Hematopoietic multipotent progenitor cell (in vitro differentiated cells): ENCODE measurements at places on chromosomes 16 and 17.
A peak's percentile ranks its signal among the peaks of the same experiment; 100 is the strongest.

DNA sequence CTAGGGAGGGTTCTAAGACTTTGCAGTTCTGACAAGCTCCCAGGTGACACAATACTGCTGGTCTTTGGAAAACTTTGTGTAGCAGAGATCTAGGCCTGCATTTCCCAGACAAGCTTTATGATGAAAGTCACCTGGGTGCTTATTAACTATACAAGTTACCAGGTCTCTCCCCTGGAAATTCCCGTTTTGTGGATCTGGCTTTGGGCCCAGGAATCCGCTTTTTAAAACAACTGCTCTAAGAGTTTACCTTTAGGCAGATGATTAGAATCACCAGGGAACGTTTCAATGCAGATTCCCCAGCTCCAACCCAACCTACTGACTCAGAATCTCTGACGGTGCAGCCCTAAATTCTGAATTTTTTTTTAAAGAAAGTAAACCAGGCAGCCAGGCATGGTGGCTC, 36.3 kb downstream of the MYH3 start:
- no peak for DNase-seq

GRCh38 chr16:89097392-89097772, 3.7 kb downstream of the ACSF3 start:
- no peak for DNase-seq

DNA sequence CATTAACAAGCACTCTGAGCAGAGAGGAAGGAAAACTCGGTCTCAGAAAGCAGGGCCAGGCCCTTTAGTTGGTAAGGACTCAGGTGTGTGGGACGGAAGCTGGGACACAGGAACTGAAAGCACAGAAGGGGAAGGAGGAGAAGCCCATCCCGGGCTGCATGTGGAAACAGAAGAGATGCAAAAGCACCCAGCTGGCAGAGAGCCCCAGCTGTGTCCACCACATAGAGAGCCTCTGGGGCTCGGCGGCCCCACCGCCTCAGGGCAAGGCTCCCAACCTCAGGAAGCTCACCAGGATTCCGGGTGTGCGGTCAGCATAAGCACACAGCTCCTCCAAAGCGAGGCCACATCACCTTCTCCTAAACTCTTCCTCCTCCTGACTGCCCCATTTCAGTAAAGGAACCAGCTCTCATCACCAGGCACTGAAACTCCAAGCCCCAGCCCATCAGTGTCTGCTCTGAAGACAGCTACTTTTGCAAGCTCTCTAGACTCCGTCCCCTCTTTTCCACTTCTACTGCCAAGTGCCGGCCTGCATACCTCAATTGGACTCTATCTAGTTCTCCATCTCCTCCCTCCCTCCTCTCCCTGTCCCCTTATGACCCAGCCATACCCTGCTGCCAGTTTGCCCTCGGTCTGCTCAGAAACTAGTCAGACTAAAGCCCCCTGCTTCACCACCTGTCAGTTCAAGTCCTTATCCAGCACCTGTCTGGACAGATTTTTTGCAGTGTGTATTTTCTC, 6.0 kb downstream of the ST3GAL2 start:
- DNase-seq: no peak

GRCh38 chr17:60315650-60316049, 76.3 kb downstream of the USP32 start:
- no peak for DNase-seq

- DNase-seq: no peak
Measured at GRCh38 chr16:988471-989353, 7.1 kb downstream of the SOX8 start.

DNA sequence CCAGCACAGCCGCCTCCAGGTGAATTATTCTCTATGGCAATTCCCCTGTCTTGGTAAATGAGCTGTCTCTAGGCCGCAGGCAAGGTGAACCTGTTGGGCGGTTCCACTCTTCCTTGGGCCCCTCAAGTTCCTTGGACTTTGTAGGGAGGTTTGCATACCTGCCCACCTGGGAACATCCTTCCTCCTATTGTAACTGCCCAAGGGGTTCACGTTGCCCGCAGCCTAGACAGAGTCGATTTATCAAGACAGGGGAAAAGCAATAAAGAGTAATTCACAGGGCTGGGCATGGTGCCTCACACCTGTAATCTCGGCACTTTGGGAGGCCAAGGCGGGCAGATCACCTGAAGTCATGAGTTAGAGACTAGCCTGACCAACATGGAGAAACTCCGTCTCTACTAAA, 122.5 kb downstream of the KCNJ18 start:
- DNase-seq: no peak

DNA sequence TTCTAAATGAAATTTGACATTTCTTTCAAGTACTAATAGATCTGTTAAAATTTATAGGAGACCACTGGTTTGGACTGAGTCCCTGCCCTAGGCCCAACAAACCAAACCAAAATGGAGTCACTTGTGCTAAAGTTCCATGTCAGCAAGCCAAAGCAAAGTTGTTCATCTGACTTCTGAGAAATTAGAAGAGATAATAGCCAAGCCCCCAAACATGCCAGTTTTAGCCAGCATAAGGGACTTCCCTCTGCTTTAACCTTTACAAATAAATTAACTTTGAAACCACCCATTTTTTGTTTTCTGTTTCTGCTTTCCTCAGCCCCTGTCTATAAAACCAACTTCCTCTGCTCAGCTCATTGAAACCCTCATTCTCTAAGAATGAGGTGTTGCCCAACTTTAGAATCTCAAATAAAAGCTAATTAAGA, 18.9 kb downstream of the CDR2 start:
- DNase-seq: no peak

- peak; percentile 32 for DNase-seq
Measured at GRCh38 chr17:20944014-20944865, 98.6 kb downstream of the USP22 start.

DNA sequence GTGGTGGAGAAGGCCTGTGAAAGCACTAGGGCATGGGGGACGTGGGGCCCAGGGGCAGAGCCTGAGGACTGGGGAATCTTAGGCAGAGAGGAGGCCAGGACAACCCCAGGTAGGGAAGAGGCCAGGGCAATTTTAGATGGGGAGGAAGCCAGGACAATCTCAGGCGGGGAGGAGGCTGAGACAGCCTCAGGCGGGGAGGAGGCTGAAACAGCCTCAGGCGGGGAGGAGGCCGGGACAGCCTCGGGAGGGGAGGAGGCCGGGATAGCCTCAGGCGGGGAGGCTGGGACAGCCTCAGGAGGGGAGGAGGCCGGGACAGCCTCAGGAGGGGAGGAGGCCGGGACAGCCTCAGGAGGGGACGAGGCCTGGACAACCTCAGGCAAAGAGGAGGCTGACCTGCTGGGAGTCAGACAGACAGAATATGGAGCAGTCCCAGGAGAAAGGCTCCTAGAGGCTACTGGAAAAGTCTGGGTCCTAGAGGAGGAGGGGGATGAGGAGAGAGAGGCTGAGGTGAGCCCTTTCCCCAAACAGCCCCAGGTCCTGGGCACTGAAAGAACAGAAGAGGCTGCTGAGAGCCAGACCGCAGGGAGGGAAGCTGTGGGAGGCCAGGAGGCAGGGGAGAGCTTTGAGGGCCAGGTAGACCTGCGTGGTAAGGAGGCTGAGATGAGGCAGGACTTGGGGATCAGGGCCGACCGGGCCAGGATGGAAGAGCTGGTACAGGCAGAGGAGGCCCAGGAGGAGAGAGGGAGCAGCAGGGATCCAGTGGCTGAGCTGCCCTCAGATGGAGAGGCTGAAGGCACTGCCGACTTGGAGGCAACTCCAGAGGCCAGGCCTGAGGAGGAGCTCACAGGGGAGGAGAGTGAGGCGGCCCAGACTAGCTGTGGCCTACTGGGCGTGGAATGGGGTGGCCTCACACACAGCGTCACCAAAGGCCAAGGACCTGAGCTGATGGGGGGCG, 1.6 kb downstream of the APOBR start:
- DNase-seq: no peak

DNA sequence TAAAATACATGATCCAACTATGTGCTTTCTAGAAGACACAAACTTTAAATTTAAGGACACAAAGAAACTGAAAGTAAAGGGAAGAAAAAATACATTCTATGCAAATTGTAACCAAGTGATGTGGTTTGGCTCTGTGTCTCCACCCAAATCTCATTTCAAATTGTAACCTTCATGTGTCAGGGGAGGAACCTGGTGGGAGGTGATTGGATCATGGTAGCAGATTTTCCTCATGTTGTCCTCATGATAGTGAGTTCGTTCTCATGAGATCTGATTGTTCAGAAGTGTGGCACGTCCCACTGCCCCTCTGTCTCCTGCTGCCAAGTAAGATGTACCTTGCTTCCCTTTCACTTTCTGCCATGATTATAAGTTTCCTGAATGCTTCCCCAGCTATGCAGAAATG, 15.0 kb downstream of the OR1A1 start:
- DNase-seq: no peak

DNA sequence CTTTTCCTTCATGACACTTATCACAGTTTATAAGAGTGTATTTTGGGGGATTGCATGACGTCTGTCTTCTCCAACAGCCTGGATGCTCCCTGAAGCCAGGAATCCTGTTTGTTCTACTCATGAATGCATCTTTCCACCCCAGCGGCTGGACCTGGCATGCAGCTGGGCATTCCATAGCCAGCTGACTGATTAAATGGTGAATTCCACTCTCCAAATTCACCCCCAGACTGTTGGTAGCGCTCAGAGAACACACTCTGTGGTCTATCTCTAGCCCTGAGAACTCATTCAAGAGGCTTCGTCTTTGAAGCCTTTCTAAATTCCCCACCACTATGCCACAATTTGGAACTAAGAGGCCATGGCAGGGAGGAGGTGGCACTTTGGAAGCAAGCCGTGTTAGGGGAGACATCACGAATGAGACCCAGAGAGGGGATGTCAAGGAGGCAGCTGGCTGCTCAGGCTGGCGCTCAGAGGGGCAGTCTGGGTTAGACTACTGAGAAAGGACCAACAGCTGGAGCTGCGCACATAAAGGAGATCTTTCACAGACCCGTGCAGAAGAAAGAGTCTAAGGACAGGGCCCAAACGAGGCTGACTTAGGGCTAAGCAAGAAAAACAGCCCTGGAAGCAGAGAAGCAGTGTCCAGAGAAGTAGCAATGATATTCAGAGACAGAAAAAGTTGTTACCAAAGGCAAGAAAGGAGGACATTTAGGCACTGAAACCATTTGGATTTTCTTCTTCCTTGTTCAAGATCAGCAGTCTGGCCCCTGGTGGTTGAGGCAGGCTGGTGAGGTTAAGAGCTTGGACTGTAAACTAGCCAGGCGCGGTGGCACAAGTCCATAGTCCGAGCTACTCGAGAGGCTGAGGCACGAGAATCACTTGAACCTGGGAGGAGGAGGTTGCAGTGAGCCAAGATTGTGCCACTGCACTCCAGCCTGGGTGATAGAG, 42.4 kb upstream of the ZNF629 start:
- DNase-seq: no peak

DNA sequence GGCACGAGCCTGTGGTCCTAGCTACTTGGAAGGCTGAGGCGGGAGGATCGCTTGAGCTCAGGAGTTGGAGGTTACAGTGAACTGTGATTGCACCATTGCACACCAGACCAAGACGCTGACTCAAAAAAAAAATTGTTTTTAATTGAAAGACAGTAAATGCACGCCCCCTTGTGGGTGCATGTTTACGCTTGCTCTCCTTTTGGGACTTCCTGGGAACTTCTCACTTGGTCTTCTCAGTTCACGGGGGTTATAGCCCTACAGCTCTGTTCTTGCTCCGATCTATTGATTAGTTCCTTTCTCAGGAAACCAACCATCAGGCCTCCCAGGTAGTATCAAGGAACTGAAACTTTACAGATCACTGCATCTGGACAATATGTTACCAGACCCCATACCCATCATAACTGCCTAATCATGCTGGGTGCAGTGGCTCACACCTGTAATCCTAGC, 14.2 kb upstream of the RIPOR1 start:
- peak; percentile 83 for DNase-seq
